Stimulated activated CD8-positive, alpha-beta memory T cell treated with anti-CD3 and anti-CD28 coated beads, Interleukin-2, amount 100 ng/mL, for 1 hour (primary cell): ENCODE measurements at places on chromosomes 3 and 15.

GRCh38 chr15:88835646-88836045 lies 32.4 kb downstream of the ACAN start:
- DNase-seq, result no peak

GRCh38 chr3:87191175-87191574 lies 35.9 kb upstream of the CHMP2B start:
- DNase-seq, result no peak

DNA sequence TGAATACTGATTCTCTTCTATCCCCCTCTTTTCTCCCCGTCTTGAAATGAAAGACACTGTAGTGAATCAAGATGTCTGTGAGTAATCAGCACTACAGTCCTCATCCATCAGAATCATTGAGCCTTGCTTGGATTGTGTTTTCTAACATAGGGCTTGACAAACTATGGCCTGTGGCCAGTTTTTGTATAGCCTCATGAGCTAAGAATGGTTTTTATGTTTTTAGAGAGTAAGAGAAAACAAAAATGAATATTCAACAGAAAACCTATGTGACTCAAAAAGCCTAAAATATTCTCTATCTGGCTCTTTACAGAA lies 55.2 kb downstream of the PPM1L start:
- no peak for DNase-seq

- no peak for DNase-seq
Measured at GRCh38 chr3:53828581-53828980, 17.6 kb downstream of the CHDH start.

- DNase-seq, result no peak
Measured at GRCh38 chr3:74271541-74271940, 342.9 kb downstream of the CNTN3 start.
